ENCODE measurements at places on chromosomes 3 and 15.

- no peak for DNase-seq
These were observed 68.8 kb upstream of the IQSEC1 start for GRCh38 chr3:13141991-13142412.

- no peak for DNase-seq
These were observed 645 bp downstream of the COPS2 start for GRCh38 chr15:49154799-49155109.

DNA sequence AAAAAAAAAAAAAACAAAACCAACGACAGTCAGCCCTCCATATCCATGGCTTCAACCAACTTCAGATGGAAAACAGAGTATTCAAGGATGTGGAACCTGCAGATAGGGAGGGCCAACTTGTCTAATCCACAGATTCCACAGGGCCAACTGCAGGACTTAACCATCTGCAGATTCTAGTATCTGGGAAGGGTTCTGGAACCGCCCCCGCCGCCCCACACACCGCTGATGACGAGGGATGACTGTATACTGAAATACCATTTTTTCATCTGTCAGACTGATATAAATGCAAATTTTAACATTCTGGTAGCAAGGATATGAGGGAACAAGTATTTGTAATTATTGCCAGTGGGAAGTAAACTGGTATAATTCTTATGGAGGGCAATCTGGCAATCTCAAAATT is 29.5 kb downstream of the ADPGK start:
- no peak for DNase-seq

DNA sequence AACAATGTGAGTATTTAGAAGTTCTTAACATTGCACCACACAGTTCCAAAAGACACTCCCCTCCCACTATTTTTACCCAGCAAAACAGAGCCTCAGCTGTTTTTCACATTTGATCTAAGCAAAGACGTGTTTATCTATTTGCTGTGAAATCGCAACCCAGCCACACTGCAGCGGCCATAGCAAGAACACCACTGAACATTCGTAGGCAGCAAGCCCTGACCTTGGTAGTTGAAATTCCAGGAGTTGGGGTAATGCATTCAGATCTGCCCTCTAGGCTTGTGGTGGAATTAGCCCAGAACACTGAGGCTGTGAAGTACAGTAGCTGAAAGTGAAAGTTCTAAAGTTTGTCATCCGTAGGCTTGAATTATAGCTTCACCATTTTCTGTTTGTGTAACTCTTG is 17.1 kb upstream of the SLC24A5 start:
- no peak for DNase-seq

- no peak for DNase-seq
These were observed 50.6 kb downstream of the KBTBD8 start for GRCh38 chr3:67048715-67049074.

GRCh38 chr3:46719735-46720271 is 2.1 kb upstream of the PRSS50 start:
- no peak for DNase-seq

DNA sequence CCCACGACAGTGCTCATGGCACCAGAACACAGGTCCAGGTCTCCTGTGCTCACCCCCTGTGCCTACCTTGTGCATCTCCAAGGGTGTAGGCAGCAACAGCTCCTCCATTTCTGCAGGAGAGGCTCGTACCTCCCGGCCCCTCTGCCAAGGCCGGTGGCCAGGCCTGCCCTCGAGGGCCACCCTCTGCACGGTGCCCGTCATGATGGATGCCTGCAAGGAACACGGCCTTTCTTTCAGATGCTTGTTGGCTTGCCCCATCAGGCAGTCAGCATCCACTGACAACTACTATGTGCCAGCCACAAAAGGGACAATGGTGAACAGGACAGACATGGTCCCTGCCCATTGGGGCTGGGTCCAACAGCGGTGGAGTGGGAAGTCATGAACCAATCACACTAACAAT is 43.8 kb downstream of the GRIP2 start:
- no peak for DNase-seq

DNA sequence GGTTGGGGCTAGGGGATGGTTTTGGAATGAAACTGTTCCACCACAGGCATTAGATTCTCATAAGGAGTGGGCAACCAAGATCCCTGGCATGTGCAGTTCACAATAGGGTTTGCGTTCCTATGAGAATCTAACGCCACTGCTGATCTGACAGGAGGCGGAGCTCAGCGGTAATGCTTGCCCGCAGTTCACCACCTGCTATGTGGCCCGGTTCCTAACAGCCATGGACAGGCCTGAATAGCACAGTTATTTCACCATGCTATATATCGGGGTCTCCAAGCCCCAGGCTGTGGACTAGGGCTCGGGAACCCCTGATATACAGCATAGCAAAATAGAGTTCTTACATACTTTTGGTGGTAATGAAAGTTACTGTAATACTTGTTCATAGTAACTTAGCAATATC is 99.9 kb upstream of the THSD4 start:
- DNase-seq: no peak

GRCh38 chr3:12979151-12979946 is 93.9 kb downstream of the IQSEC1 start:
- DNase-seq: no peak

GRCh38 chr3:141669434-141669833 is 68.7 kb upstream of the RNF7 start:
- no peak for DNase-seq

GRCh38 chr15:76951220-76951619 is 19.7 kb downstream of the RCN2 start:
- DNase-seq: no peak

- DNase-seq: no peak
These were observed 356.0 kb downstream of the ZPLD1 start for GRCh38 chr3:102790747-102791325.

GRCh38 chr3:12998648-12999047 is 74.6 kb downstream of the IQSEC1 start:
- no peak for DNase-seq

GRCh38 chr15:53218666-53219580 is 428.8 kb upstream of the ONECUT1 start:
- no peak for DNase-seq

DNA sequence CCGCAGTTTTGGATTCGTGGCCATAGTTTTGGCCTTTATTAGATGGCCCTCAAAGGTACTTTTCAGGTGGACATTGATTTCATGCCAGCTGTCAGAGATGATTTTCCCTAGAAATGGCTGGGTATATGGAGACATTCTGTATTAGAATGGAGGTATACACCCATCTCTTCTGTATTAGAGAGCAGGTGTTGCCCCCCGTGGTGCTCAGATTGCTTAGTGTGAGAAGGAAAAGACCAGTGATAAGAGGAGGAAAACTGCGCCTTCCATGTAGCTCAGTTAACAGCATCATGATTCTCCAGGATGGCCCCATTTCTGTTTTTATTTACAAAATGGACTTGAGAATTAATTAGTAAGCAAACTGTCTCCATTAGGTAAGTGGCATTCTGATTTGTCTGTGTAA is 145.9 kb downstream of the IGF1R start:
- DNase-seq: no peak

- no peak for DNase-seq
These were observed 1.8 kb downstream of the PSTPIP1 start for GRCh38 chr15:76996526-76997401.

- DNase-seq: no peak
These were observed 32.3 kb downstream of the C3orf62 start for GRCh38 chr3:49244581-49245205.

GRCh38 chr3:55474213-55474632 is 12.9 kb downstream of the WNT5A start:
- DNase-seq: no peak

GRCh38 chr15:86054338-86054737 is 25.3 kb upstream of the AGBL1 start:
- DNase-seq: no peak

- no peak for DNase-seq
These were observed 56.6 kb downstream of the CEP63 start for GRCh38 chr3:134542287-134542958.

DNA sequence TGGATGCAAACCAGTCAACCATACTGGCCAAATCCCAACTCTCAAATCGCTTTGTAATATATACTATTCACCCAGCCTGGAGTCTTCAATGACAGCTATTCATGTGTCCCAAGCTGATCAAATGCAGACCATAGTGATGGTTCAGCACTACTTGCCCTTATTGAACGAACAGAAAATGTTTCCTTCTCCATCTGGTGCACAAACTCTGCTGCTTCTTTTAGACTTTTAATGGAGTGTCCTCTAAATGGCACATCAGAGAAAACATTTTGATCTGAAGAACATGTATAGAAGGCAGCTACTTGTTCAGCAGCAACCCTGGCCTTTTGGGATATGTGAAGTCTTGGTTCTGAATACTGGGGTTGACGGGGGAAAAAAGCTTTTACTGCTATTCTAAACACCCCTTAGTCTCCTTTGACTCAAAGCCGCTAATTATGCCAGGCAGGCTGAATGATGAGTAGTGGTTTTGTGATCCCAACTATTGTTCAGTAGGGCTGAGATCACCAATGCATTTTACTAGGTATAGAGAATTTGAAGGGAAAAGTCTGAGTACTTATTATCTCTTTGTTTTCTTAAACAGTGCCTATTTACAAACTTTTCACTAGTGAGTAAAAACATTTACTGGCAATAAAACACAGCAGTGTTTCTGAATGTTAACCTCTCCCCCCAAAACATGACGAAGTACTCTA is 781.2 kb downstream of the ROBO1 start:
- DNase-seq: no peak

GRCh38 chr15:26867200-26868007 is 542 bp downstream of the GABRA5 start:
- no peak for DNase-seq

DNA sequence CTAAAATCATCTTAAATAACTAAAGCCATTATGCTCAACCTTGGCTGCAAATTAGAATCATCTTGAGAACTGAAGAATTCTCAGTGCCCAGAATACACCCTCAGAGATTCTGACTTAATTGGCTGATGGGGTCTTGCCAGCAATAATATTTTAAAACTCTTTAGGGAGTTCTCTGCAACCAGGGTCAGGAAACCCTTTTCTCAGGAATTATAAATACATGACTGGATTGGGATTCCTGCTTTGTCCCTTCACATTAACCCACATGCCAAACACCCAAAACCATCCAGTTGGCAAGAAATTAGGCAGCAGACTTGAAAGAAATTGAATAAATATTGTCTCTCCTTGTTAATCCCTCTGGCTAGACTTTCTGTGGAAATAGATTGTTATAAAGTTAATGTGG is 482.3 kb upstream of the NECTIN3 start:
- no peak for DNase-seq

DNA sequence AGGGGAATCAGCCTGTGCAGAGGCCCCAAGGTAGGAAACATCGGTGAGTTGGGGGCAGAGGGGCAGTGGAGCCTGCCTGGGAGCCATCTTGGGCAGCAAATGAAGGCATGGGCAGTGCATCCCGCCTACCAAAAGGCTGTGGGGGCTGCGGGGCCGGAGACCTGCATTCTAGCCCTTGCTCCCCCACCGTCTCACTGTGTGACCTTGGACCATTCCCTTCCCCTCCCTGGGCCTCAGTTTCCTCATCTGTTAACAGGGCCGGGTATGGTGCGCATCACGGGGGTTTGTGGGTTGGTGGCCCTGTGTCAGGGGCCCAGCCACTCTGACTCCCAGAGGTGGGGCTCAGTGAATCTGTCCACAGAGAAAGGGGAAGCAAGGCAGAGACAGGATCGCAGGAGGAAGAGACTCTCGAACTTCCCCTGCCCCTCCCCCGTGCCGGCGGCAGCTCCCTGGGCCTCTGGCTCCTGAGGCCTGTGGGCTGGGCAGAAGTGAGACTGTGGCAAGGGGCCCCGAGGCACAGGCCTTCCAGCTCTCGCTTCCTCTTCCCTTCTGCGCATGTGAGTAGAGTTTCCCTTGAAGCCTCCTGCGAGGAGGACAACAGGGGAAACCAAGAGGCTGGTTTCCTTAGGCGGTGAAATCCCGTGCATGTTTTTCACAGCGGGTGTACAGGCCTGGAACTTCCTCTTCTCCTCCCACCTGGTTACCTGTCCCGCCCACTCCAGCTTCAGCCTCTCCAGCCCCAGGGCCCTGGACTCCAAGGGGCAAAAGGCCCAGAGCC is 42.9 kb downstream of the IDH2 start:
- DNase-seq: no peak

- DNase-seq: no peak
These were observed at the start of gene TIGIT for GRCh38 chr3:114293838-114294535. Gene TIGIT, plus strand, starts transcription at chr3:114294028. Its CDS starts 34 bp downstream, at chr3:114294062.

- no peak for DNase-seq
These were observed 118.9 kb upstream of the EOMES start for GRCh38 chr3:27840807-27841594.

DNA sequence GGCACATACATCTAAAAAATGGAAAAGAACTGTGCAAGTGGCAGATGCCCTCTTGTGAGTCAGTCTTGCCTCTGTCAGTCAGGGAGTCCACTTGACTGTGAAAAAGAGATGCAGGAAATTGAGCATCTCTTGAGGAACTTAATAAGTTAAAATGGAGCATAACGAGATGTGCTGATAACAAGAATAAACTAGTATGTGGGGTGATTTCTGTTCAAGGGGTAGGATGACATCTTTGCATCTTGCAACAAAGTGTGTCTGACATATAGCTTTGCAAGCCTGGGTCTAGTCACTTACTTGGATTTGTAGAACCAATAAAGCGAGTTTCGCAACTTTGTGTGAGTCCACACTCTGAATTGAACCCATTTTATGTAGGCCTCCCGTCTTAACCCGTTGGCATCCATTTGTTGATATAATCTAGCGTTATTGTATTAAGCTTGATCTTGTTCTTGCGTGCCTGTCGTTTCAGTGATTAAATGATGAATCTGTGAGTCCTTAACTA is 2.2 kb downstream of the USP3 start:
- DNase-seq: no peak

DNA sequence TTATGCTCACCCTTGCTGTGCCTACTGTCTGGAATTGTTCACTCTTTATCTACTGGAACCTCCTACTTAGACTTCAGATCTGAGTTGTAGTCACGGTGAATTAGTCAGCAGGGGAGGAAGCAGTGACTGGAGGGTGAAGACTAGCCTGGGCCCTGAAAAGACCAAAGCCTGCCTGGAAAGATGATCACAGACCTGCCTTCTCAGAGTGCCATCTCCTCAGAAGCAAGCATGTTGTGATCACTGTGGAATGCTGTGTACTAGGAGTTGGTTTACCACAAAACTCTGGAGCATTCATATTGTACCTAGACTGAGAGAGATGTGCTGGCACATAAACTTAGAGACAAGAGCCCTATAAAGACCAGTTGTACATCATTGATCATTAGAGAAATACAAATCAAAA is 100.7 kb upstream of the SCN10A start:
- DNase-seq: no peak

DNA sequence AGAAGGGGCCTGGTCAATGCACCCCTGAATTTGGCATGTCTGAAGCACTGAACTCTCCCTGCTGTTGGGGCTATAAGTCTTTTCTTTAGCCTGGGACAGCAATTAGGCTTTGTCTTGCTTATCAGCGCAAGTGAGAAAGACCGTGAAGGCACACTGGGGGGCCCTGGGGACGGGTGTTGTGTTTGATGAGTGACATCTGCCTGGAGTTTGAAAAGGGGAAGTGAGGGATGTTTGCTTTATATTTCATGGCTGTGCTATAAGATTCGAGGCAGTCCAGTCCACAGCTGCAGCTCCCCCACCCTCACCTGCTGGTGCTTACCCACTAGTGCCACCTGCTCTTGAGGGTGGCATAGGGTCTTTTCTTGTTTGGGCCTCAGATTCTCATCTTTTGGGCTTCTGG is 44.8 kb downstream of the CEMIP start:
- DNase-seq: no peak

GRCh38 chr15:48052946-48053345 is 67.8 kb upstream of the SLC24A5 start:
- no peak for DNase-seq
